Astrocyte of the cerebellum (primary cell): ENCODE measurements at places on chromosomes 6 and 20.

DNA sequence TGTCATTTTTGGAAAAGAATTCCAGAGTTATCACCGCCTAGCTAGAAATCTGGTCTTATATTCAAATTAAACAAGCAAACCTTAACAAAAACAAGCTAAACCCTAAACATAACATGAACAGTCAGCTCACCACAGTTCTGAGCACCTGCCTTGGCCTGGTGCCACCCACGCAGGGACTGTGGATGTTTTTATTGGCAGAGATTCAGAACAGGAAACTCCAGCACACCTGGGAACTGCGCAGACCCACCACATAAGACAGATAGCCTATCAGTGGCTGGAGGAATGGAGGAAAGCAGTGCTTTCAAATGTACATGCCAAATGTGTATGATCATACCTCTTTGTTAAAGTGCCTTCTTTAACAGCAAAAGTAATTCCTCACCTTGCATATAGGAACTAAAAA, 8.9 kb downstream of the SLC16A10 start:
- DNase-seq = no peak

GRCh38 chr20:37226889-37227288, 34.7 kb downstream of the GHRH start:
- DNase-seq = peak; percentile 34

- no peak for DNase-seq
These were observed 89.9 kb downstream of the TULP4 start for GRCh38 chr6:158402184-158402583.

DNA sequence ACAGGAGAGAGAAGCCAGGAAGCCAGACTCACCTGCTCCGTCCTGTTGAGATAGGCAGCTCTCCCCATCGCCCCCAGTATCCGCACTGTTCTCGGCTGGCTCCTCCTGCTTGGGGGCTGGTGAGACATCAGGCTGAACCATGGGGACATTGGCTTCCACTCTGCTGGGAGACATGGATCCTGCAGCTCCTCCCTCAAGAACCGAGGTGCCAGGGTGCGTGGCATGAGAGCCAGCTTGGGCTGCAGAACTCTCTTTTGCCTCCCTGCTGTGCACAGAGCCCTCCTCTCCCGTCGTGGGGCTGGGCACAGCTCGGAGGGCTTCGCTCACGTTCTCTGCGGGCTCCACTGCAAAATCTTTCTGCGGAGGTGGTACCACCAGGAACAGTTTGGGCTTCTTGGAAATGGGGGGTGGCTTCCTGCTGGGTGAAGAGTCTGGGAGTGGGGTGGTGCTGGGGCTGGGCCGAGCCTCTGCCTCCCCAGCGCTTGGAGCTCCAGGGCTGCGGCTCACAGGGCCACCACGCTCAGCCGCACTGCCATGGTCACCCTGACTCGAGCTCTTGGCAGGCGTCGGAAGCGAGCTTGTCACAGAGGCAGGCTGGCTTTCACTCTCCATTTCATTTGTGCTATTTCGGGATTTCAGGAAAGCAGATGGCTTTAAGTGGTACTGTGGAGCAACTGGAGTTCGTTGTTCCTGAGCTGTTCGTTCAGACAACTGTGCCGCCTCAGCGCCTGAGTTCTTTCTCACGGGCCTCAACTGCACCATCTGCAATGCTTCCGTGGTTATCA, 26.5 kb downstream of the HEBP2 start:
- no peak for DNase-seq

DNA sequence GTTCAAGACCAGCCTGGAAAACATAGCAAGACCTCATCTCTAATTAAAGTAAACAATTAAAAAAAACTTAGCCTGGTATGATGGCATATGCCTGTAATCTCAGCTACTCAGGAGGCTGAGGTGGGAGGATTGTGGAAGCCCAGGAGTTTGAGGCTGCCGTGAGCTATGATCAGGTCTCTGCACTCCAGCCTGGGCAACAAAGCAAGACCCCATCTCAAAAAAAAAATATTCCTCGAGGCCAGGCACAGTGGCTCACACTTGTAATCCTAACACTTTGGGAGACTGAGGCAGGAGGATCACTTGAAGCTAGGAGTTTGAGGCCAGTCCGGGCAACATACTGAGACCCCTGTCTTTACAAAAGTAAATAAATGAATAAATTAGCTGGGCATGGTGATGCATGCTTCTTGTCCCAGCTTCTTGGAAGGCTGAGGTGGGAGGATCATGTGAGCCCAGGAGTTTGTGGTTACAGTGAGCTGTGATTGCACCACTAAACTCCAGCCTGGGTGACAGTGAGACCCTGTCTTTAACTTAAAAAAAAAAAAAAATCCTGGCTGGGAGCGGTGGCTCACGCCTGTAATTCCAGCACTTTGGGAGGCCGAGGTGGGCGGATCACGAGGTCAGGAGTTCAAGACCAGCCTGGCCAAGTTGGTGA, 9.3 kb upstream of the C2 start:
- no peak for DNase-seq

DNA sequence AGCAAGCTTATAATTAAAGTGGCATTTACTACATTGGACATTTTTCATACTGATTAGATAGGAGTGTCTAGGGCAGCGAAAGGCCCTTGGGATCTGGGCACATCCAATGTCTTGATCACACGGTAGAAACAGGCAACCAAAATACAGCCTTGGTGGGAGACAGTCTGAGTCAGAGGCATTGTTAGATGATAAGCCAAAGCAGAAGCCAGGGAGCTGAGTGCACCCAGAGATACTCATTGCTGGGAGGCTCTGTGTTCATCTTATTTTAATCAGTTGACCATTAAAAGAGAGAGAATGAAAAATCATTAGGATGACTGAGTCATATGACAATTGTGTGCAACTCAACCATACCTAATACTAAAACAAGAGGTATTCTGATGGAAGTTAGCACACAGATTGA, 109.5 kb downstream of the LCA5 start:
- no peak for DNase-seq

GRCh38 chr6:166608774-166609173, 18.3 kb downstream of the RPS6KA2 start:
- DNase-seq = no peak

GRCh38 chr20:12554426-12554825, 454.3 kb upstream of the SPTLC3 start:
- DNase-seq = no peak

GRCh38 chr6:67825201-67825895, 809.7 kb upstream of the ADGRB3 start:
- no peak for DNase-seq

GRCh38 chr20:11387189-11387754, 530.4 kb upstream of the BTBD3 start:
- peak; percentile 72 for DNase-seq

DNA sequence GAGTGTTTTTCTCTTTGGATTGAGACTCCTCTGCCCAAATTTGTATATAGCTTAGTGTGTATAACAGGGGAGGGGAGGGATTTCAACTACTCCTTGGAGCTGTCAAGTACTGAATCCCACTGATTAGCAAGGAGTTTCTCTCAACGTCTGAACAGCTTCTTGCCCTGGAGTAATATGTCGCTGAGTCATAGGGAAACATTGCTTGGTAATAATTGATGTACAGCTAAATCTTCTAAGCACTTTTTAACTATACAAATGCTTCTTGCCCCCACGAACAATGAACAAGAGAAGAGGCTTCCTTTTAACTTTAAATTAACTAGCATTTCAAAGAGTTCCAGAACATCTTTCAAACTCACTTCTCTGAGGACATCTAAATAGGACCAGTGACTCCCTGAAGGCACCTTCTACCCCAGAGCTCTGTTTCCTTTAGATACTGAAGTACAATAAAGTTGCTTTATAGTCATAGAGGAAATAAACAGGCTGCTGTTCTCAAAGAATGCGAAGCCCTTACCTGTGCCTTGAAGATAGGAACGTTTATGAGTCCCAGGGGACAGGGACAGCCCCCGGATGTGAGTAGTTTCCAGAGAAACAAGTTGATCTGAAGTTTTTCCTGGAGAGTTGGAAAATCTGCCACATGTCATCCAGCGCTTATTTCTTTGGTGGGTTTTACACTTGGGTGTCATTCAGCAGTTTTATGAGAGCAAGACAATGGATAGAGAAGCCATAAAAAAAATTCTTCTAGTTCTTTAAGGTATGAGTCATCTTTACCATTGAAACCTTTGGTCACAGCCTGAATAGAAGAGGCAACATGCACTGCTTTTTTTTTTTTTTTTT, 462.5 kb upstream of the BTBD3 start:
- DNase-seq = peak; percentile 82

DNA sequence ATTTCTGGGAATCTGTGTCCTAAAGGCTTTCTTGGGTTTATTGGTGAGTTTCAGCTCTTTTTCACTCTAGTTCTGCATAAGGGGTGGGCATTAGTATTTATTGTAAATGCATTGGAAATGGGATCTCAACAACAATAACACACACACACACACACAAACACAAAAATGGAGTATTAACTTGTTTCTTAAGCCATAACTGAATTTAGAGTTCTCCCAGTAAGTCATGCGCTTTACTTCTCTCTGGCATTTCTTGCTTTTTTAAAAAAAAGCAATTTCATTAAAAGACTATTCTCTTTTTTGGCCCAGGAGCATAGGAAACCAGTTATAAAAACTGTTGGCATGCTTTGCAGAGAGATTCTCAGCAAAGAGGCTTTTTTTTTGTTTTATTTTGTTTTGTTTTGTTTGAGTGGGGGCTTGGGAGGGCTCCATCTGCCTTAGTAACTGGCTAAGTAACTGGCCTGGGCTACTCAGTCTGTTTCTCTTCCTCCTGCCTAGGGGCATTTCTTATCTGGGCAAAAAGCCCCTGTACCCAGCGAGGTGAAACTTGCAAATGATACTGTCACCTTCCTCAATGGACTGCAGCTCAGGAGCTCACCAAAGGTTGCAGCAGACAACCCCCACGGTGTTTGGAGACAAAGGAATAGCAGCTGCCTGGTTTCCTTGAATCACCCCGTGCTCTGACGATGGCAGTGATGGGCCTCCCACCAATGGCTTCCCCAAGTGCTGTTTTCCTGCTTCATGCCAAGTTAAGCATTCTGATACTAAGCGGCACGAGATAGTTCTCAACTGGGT, 128.5 kb downstream of the BCAS1 start:
- DNase-seq = no peak

DNA sequence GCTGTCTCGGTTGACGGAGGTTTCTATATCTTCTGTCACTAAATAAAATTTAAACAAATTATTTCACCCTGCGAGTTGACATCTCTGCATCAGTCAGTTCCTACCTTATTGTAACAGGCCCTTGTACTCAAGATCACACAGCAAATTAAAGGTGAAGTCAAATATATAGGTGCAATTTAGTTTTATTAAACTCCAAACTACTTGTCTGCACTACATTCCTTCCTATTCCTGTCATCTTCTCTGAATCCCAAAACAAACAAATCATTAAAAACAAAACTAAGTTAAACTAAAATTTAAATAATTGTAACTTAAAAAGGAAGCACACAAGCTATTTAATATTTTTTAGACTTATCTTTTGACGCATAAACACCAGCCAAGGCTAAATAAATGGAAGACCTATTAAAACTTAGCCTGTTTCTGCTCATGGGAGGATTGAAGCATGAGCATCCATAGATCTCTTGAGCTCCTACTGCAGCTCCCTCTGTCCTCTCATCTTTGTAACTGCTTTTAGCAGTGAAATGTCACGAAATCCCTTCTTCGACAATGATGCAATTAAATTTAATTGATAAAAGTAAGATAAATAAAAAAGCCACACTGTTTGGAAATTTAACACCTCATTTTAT, 1152.3 kb upstream of the GJE1 start:
- DNase-seq = no peak

- DNase-seq = no peak
These were observed 64.9 kb upstream of the CITED2 start for GRCh38 chr6:139439349-139439748.

GRCh38 chr6:128389820-128390534, 130.4 kb downstream of the PTPRK start:
- DNase-seq = no peak

DNA sequence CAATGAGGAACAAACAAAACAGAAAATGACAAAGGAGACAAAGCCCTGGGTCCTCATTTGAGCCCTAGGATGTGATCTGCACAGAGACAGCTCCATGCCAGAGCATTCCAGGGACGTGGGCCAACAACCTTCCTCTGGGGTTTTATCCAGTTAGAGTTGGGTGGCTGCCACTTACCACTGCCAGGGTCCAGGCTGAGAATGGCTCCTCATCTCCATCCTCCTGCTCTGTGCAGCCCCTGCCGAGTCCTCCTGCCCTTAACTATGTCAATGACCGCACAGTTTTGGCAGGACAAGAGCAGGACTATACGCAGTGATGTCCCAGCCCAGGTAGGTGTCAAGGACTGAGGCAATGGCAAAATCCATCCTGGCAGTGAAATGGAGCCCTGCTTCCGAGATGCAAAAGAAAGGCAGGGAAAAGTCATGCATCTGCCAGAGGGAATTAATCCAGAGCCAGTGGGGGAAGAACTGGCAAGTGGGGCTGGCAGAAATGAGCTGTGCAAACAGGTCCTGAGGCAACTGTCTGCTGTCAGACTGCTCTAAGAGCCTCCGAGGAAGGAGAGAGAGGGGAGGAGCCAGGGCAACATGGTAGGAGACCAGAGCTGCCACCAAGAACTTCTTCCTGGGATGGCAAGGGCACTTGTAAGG, 449.4 kb downstream of the PTPRT start:
- no peak for DNase-seq

GRCh38 chr6:145309842-145310535, 425.3 kb downstream of the EPM2A start:
- DNase-seq = no peak

DNA sequence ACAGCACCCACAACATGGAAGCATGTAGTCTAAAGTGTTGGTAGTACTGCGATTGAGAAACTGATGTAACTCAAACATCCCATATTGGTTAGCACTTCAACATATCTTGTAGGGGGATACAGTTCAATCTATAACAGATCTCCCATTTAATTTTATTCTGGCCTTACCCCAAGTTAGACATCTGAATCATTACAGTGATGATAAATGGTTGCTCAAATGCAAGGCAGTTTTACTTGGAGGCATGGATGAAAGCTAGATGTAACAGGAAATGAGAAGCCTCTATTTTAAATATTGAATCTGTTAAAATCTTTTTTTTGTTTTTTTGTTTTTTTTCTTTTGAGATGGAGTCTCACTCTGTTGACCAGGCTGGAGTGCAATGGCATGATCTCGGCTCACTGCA, 44.2 kb upstream of the FAM50B start:
- DNase-seq = no peak

DNA sequence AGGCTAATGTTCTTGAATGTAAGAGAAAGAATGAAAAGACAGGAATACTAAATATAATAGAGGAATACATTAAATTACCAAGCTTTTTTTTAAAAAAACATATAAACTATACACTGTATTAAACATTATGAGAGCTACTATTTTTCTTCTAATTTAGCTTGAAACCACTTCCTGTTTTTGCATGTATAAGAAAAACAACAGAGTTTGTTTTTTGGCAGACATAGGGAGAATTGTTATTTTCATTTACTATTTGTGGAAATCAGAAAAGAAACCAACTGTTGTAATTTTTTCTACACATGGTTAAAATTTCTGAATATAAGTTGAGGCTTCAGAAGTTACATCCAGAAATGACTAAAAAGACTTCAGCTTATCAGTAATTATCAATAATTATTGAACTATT, 991.8 kb upstream of the GJE1 start:
- DNase-seq = no peak
